ENCODE measurements at places on chromosomes 12 and 14. TPM values are rescaled to one million over a fixed set of nuclear protein-coding genes. Genes with fewer than 3 reads are reported as not detected.
A peak's percentile ranks its signal among the peaks of the same experiment; 100 is the strongest.

DNA sequence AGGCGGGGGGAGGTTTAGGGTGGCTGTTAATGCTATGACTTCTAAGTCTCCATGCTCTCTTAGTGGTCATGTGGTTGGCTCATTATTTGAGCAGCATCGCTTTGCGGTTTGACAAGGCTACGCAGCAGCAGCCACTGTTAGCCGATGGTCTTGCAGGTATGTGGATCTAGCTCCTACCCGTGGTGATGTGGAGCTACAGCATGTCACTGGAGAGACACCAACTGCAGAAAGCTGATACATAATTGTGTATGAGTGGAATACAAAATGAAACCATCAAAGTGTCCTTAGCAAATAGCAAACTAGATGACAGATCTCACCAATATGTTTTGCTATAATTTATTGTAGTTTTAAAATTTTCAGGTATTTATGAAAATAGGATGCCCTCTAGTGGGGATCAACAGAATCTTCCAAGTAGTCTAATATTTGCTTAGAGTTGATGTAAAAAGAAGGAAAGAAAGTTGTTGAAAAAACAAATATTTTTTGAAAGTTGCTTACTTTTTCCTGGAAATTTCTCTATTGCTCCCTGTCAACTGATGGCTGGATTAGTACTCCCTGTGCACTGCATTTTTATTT is 94.9 kb downstream of the NAV3 start:
- DNase-seq = peak; percentile 78

GRCh38 chr12:118680356-118680963 is 300.9 kb upstream of the SRRM4 start:
- no peak for DNase-seq

DNA sequence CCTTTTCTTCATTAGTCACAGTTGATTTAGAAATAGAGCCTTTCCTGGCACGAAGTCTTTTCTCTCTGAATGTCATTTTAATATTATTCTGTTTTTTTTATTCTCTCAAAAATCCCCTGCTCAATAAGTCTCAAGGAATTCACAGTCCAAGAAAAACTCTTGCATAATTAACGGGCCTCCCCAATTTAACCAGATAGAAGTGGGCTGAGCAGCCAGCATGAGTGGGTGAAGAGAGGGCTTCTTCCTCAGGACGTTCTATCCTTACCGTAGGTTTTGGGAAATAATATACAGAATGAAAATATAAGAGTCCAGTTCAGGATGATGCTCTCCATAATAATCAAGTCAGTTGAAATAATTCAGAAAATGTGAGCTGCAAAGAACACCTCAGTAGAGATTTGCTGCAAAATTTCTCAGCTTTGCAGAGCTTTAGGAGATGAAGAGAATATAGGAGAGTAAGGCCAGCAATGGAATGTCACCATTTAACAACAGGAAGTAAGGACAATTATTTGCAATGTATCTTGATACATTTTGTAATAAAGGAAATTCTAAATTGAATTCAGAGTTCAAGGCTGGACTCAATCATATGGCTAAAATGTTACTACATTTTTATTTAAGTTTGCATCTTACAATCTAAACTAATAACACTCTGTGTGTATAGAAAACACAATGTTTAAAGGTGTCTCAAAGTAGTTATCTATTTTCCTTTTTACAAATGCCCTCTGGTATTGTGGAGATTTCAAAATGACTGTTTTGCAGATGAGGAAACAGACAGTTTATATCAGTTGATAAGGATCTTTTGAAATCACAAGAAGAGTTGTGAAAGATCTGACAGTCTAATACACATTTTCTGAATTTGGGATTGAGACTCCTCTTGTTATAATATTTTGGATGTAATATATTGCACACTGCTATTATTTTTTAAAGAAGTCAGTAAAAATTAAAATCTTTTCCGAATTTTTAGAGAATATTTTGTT is 1724.1 kb upstream of the SEL1L start:
- no peak for DNase-seq

- DNase-seq = no peak
Observed at GRCh38 chr12:29314416-29314815, 66.6 kb downstream of the ERGIC2 start.

GRCh38 chr14:103404920-103405319 is 19.7 kb downstream of the MARK3 start:
- DNase-seq = no peak

GRCh38 chr12:24055747-24056146 is 106.3 kb upstream of the SOX5 start:
- DNase-seq = no peak

- no peak for DNase-seq
Observed at GRCh38 chr12:10128687-10129086, 1.3 kb downstream of the CLEC7A start.

DNA sequence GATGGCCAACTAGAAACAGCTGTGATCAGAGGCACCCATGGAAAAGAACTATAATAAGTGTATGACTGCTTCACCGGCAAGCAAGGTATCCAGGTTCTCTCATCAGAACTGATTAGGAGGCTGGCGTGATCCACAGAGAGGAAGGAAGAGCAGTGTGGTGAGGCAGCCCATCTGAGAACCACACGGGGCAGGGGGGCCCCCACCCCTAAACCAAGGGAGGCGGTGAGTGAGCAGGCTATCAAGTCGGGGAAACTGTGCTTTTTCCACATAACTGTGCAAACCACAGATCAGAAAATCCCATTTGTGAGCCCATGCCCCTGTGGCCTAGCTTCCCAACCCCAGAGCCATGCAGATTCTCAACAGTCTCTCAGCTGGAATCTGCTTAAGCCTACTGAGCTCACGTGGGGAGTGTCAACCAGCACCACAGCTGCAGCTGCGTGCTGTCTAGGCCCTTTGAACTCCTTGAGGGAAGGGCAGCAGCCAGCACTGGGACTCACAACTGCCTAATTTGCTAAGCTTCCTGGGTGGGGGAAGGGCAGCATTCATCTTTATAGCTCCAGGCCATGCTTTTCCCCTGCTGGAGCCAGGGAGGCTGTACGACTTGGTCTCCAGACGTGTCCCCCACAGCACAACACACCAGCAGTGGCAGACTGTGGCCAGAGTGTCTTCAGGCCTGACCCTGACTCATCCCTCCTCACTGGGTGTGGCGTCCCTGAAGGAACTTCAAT is 444.4 kb upstream of the ATP2B1 start:
- DNase-seq = no peak

Gene ACVRL1
- not detected for total RNA-seq

Gene FITM1
- 5.8 TPM for total RNA-seq
